Memory B cell (primary cell): ENCODE measurements at places on chromosomes 3 and 15.

GRCh38 chr3:64188810-64189560, 36.3 kb downstream of the PRICKLE2 start:
- no peak for DNase-seq

DNA sequence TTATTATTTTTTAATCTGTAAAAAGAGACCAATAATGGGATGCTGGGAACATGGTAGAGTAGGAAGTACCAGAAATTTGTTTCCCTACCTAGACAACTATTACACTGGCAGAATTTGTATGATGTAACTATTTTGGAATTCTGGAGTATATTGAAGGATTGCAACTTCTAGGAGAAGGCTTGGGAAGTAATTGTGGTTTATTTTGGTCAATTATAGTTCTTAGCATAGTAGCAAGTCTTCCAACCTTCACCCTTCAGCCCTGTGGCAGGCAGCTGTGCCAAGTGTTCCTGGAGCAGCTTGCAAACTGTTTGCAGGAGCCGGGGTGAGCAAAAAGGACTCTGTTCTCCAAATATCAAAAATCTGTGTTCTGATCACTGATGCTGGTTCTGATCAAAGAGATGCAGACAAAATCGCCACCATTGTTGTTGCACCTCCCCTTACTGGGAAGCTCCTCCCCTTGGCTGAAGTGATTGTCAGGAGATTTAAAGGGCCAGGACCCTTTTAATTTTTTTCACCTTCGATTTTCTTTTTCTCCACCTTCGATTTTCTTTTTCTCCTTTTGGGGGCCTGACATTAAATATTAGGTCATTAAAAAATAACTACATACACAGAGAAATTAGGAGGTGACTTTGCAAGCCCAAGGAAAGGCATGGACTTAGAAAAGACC, 363.3 kb downstream of the SLC9A9 start:
- no peak for DNase-seq

GRCh38 chr3:95097493-95097892, 1034.6 kb downstream of the NSUN3 start:
- DNase-seq: no peak

DNA sequence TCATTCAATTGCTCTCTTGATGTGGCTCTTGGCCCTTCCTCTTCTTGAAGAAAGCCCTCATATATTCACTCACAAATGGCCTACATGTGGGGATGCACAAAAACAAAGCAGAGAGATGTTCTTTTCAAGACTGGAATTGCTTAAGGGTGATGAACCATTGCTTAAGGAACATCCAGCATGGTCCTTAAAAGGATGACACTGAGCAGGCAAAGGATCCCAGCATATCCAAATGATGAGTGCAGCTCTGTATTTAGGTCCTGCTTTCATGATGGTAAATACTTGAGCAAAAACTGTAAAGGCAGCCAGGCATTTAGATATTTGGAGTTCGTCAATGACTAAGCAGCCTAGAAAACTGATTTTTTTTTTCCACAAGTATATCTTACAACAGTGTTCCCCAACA, 173.8 kb upstream of the ARRDC4 start:
- no peak for DNase-seq

DNA sequence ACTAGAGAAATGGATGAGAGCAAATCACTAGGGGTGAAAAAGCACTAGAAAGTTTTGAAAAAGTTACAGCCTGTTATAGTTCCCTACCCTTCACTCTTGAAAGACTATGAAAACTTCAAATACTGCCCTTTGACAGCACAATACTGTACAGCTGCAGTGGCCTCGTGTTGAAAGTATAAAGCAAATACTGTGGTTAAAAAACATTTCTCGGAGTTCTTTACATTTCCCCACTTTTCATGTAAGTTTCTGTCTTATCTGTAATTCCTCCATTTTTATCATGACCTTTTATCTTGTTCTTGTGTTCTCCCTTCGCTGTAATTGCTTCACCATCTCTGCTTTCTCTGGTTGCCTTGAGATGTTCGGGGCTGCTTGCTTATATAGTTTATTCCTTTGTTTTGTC, 423.8 kb upstream of the CFAP20DC start:
- DNase-seq: no peak

DNA sequence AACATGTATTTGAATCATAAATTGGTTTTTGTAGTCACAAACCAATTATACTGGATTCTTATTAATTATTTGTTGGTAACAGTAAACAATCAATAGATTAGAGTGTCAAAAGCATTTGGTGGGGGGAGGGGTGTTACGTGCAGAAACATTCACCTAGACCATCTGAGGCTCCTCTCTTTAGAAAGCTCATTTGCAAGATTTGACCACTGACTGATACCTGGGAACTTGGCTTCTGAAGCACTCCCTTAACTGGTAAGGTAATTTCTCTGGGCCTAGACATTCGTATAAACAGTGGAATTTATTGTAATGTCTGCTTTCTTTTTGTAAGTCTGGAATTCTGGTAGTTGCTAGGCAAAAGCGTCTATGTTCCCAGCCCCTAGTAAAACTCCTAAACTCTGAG, 243.8 kb upstream of the GBE1 start:
- DNase-seq: no peak

- no peak for DNase-seq
These were observed 26.4 kb upstream of the LAMP3 start for GRCh38 chr3:183188895-183189462.

- no peak for DNase-seq
These were observed 103.6 kb upstream of the NUDT16 start for GRCh38 chr3:131277836-131278497.

- no peak for DNase-seq
These were observed 2.9 kb upstream of the TFG start for GRCh38 chr3:100706365-100706764.

DNA sequence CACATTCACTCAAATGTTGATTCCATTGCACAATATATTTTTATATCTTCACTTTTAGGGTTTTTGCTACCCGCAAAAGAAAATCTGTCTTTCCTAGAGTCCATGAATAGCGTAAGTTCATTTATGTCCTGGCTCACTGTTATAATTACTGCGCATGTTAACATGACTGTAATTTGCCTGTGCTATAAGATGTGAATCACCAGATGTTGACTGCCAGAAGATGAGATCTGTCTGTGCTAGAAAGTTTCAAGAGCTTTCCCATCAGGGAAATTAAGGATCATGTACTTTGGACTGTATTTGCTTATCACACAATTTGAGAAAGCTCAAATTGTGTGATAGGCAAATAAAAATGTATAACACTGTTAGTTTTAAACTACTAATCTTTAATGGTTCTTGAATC, 322.5 kb downstream of the CHL1 start:
- no peak for DNase-seq

DNA sequence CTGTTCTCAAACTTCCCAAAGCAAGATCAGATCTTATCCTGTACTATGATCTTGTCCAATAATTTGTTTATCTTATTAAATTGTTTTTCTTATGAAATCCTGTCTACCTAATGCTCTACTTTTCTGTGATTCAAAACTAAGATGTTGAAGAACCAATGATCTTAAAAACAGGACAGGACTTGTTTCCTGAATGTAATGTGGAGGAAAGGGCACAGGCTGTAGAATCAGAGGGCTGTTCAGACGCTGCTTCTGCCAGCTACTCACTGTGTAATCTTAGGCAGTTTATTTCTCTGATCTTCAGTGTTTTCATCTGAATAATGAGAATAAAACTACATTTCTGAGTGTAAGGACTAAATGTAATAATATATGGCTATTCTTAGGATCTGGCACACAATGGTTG, 20.1 kb upstream of the DMXL2 start:
- DNase-seq: no peak

DNA sequence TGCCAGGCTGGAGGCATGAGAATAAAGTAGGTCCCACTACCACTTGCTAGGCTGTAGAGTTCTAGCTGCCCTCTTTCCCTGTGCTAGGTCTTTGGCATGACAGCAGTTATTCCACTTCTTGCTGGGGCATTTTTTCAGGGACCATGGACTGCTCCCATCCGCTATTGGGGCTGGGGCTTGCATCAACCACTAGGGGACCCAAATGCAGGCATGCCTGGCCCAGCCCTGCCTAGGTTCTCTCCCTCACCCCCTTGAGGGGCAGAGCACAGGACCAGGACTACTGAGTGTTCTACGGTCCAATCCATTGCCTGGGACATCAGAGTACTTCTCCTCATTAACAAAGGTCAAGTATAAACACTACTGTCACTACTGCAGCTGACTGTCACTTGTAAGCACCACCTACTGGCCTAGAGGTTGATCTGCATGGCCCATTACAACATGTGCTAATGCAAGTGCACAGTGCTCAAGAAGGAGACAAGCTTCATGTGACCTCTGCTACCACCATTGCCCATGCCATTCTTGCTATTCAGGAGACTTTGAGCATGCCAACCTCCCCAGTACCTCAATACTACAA, 270.5 kb downstream of the MBNL1 start:
- DNase-seq: no peak

GRCh38 chr3:111820651-111821050, 38.4 kb upstream of the PHLDB2 start:
- no peak for DNase-seq
